ENCODE measurements at places on chromosomes 4 and X. TPM values are rescaled to one million over a fixed set of nuclear protein-coding genes. Genes with fewer than 3 reads are reported as not detected.

Gene PABPC1L2B
- total RNA-seq = not detected

DNA sequence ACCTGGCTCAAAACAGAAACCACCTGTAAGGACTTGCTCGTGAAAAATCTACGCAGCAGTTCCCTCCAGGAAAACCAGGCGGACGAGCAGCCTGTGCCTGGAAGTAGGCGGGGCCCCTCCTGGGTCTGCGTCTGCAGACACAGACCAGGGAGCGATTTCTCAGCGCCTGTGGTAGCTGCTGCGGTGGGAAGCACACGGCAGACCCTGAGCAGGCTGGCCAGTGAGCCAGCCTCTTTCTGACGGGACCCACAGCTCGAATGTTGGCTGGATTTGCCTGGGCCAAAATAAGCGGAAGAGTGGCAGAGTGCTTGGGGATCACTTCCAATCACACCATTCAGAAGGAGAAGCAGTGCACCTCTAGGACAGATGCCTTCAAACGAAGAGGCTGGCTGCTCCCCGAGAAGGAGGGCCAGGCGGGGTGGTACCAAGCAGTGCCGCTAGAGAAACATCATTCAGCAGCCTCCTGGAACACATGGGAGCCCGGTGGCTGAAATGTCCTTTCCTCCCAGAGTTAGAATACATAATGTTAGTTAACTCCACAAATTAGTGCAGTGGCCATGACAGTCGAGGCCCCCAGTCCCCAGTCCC is 85.9 kb downstream of the GATB start:
- DNase-seq = no peak

DNA sequence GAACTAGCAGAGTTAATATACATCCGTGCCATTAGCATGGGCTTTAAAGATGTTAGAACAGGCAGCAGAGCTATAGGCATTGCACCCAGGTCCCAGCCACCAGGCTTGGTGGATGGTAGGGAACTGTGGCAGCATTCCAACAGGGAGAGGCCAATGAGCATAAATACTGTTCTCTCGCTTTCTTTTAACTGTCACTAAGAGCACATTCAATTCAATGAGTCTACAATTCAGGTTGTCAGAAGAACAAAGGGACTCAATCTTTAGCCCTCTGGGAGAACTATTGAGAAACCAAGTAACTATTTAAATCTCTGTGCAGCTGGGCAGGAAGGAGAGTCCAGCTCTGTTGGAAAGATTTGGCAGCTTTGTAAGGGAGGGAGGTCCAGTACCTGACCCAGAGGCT is 165.6 kb downstream of the CHIC1 start:
- no peak for DNase-seq

Gene ACTRT1
- total RNA-seq = not detected

GRCh38 chrX:132751063-132751690 is 207.3 kb downstream of the HS6ST2 start:
- DNase-seq = no peak

Gene FAM53A
- total RNA-seq = 3.0 TPM

Gene CXCL1
- total RNA-seq = not detected

GRCh38 chr4:78477276-78477675 is 74.3 kb upstream of the ANXA3 start:
- DNase-seq = no peak

GRCh38 chr4:154471032-154471431 is 20.6 kb downstream of the DCHS2 start:
- DNase-seq = no peak

Gene TASL
- total RNA-seq = 2.7 TPM

- DNase-seq = no peak
These were observed 374.6 kb upstream of the SLC7A11 start for GRCh38 chr4:138616775-138617174.

DNA sequence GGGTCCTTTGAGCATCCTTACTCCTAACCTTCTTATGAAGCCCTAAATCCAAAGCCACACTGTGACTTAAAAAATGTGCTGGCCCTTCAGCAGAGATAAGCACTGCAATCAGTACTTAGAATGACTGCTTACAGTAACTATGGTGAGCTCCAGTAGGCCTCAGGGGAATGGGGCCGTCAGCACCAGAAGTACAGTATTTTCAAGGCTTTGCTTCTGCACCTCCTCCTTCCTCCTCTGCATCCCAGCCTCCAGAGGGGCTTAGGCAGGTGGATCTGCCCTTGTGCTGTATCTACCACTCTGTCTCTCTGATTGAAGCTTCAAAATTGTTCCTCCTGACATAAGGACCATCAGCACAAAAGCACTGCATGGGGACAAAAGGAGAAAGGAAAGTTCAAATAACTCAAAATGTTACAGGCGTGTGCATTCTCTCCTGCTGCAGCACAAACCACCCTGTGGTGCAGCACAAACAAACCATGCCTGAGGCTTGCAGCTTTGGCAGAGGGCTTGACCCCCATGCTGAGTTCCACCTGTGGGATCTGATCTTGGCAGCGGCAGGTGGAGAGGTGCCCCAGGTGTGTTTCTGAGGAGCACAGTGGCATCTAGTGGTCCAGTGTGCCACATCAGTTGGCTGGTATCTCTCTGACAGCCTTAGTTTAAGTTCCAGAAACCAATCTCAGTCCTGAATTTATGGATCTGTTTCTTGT is 164.7 kb downstream of the SOWAHB start:
- DNase-seq = no peak

Gene MAGEB10
- not detected for total RNA-seq

GRCh38 chr4:74590476-74590875 is 145.5 kb downstream of the AREG start:
- DNase-seq = no peak

GRCh38 chrX:97126020-97126419 is 242.3 kb downstream of the RPA4 start:
- no peak for DNase-seq

- DNase-seq = no peak
These were observed 184.7 kb downstream of the TMA16 start for GRCh38 chr4:163679189-163679588.

Gene BANK1
- total RNA-seq = not detected

GRCh38 chrX:129984111-129984958 is 1.9 kb downstream of the BCORL1 start:
- DNase-seq = peak; percentile 15

DNA sequence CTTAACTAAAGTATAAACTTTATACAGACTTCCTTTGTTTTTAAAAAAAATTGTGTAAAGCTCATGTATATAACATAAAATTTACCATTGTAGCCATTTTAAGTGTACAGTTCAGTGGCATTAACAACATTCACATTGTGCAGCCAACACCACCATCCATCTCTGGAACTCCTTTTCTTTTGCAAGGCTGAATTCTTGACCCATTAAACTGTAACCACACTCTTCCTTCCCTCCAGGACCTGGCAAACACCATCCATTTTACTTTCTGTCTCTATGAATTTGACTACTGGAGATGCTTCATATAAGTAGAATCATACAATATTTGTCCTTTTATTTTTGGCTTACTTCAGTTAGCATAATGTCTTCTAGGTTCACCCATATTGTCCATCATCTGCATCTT is 104.7 kb downstream of the RASL11B start:
- no peak for DNase-seq

Gene FAAH2
- total RNA-seq = 14.2 TPM

- DNase-seq = no peak
These were observed 3.3 kb downstream of the ING2 start for GRCh38 chr4:183507925-183508696.

DNA sequence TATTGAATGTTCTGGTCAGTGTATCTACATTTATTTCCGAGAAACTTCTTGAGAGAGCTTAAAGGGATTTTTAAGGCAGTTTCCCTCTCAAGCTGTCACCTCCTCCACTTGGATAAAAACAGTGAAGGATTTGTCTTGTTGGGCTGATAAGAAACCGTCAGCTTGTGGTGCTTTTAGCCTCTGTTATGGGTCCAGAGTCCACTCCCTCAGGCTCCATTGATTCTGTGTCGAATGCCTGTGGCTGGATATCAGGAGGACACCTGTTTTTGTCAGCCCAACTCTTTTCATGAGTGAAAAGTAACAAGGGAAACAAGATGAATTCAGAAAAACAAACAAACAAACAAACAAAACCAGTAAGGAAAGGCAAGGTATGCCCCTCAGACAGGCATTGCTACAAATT is 12.4 kb downstream of the CLCN4 start:
- no peak for DNase-seq

GRCh38 chr4:175705407-175705806 is 106.7 kb downstream of the GPM6A start:
- DNase-seq = no peak

Gene CXorf66
- total RNA-seq = not detected

GRCh38 chr4:94455081-94455480 is 3.3 kb downstream of the PDLIM5 start:
- no peak for DNase-seq

Gene GNPDA2
- total RNA-seq = 30.7 TPM

GRCh38 chr4:189445613-189446012 is 495.1 kb upstream of the FRG1 start:
- no peak for DNase-seq

DNA sequence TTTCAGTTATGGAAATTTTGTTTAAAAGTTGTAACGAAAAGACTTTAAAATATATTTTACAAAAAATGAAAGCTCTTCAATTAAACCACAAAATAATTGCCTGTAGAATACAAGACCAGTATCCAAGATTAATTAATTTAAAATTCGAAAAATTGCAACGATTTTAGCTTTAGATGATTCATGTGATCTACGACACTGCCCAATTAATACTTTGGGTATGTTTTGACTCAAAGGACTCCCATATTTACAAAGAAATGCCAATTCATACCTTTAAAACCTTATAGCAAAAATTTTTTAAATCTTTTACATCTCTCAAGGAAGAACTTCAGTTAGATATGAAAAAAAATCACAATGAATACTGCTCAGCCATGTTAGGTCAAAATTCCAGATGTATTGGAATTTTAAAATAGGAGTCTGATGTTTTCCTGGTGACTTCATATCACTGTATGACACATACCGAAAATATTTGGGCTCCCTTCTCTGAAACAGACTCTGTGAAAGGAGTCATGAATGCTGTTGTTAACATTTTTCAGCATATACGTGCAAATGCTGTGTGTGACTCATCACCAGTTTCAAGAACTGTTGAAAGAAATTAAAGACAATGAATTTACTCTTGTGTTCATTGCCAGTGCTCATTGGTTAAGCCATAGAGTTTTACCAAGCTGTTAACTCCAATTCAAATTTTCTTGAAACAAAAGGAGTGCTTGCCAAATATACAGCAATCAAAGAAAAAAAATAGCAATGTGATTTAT is 13.8 kb upstream of the SMS start:
- DNase-seq = no peak

DNA sequence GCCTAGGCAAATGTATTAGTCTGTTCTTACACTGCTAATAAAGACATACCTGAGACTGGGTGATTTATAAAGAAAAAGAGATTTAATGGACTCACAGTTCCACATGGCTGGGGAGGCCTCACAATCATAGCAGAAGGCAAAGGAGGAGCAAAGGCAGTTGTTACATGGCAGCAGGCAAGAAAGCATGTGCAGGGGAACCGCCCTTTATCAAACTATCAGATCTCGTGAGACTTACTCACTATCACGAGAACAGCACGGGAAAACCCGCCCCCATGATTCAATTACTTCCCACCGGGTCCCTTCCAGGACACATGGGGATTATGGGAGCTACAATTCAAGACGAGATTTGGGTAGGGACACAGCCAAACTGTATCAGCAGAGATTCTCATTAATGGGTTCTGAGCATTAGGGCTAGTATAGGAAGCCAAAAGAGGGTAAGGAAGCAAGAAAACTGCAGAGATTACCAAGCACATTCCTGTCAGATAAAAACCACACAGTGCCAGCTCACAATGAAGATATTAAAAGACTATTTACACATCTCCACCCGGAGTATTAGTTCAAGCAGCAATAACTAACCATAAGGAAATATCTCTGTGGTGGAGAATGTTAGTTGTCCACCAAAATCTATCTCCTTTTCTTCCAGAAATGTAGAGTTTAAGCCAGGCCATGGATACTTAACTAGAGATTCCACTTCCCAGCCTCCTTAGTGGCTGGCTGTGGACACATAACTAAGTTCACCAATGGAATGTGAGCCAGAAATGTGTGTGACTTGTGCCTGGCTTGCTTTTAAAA is 61.2 kb upstream of the HOPX start:
- DNase-seq = no peak

GRCh38 chr4:109729117-109729717 is 653 bp downstream of the PLA2G12A start:
- no peak for DNase-seq

GRCh38 chrX:38110231-38110630 is 103.9 kb downstream of the SYTL5 start:
- no peak for DNase-seq

Gene EMCN
- not detected for total RNA-seq

- no peak for DNase-seq
These were observed 233.2 kb upstream of the KLF3 start for GRCh38 chr4:38430841-38431240.

DNA sequence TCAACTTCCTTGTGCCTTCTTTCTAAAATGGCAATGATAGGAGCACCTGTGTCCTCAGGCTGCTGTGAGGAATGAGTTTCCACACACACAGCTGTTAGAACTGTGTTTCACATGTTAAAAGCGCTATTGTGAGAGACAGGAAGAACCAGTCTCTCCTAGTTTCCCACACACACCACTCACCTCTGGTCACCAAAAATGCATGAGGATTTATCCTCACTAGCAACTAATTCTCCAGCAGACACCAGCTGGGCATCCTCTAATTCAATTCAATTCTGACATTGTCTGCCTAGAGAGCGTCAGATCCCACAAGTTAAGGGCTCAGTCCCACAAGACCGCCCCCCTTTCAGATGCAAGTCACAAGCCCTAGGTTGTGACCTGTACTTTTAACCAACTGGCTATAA is 29.0 kb upstream of the SLC2A9 start:
- no peak for DNase-seq

Gene PNMA6F
- total RNA-seq = not detected

DNA sequence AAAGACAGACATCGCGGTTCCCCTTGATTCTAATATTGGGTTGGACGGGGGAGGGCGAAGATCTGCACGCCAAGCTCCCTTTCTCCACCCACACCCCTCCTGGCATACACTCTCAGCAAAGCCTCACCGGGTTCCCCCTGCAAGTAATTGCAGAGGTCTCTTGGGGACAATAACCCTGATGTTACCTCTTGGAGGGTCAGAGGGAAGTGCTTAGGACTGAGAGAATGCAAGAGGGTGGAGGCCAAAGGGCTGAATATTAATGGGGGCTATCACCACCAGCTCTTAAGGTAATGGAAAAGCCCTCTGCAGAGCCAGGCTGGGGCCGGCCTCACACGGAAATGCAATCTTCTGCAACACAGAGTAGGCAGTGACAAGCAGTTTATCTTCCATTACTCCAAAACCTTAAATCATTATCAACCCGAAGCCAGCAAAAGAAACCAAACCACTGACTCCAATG is 344.1 kb upstream of the GATB start:
- DNase-seq = no peak

Gene TCEAL4
- 19.0 TPM for total RNA-seq

GRCh38 chr4:48012824-48013223 is 3.7 kb downstream of the CNGA1 start:
- no peak for DNase-seq

Gene UGT2B10
- not detected for total RNA-seq

- no peak for DNase-seq
These were observed 23.8 kb downstream of the F9 start for GRCh38 chrX:139554376-139554775.

Gene HTR2C
- not detected for total RNA-seq

GRCh38 chr4:176186067-176186466 is 9.3 kb downstream of the SPATA4 start:
- no peak for DNase-seq

Measured in activated naive CD4-positive, alpha-beta T cell treated with anti-CD3 and anti-CD28 coated beads, Interleukin-2, amount 50 U/mL, for 72 hours (primary cell).